ENCODE measurements at places on chromosomes 3 and 15. TPM values are rescaled to one million over a fixed set of nuclear protein-coding genes. Genes with fewer than 3 reads are reported as not detected.

Gene ZNF385D
- total RNA-seq, result 0.27 TPM

Gene EBLN2
- 7.2 TPM for total RNA-seq

Gene DPH3
- total RNA-seq, result 16.5 TPM

Gene VEPH1
- 107 TPM for total RNA-seq

Gene ISL2
- total RNA-seq, result 0.47 TPM

Gene ZNF860
- 0.90 TPM for total RNA-seq

Gene GCNT3
- not detected for total RNA-seq

Measured in endothelial cell of coronary artery (primary cell).